ENCODE measurements at places on chromosomes 12 and 14.

DNA sequence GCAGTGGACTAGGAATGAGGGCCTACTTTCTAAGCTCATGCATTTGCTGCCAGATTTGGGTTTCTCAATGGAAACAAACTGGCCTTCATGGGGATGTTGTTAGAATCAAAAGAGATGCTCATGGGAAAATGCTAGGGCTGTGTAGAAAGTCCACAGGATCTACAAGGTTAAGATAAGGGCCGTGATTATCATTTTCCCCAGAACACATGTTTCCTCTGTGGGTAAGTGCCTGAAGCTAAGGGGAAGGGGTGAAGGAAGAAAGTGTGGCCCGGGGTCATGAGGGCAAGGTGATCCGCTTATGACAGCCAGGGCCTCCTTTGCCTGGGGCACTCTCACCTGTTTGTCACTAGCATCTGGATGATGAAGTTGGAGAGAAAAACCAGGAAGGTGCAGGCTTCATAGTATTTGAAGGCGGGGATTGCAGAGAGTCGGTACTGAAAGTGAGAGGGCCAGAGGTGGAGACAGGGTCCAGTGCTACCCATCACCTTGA, 9.8 kb downstream of the ADCY4 start:
- no peak for DNase-seq

GRCh38 chr12:106288494-106289195, 13.9 kb upstream of the TCP11L2 start:
- peak; percentile 95 for DNase-seq

DNA sequence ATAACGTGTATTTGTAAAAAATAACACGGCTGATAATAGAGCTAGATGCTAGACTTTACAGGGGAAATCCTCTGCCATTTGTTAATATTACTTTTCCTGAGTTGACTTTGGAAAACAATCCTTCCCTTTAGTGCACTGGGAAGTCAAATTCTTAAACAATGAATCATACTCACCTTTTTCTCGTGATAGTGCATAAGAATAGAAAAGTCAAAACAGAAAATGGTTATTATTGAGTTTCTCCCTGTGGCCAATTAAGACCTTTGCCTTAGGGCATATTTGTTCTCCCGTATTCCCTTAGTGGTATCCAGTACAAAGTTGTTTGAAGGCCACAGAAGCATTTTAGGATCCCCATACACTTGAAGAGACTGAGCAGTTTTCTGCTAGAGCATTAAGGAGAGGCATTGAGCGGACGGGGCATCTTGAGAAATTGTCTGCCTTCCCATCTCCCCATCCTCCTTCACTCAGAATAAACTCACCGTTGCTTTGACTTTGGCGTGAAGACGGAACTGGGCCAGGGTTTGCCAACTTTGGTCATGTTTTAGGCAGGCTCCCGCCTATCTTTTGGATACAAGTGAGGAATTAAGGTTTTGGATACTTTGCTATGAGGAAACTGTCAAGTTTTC, 171.3 kb downstream of the TMTC2 start:
- DNase-seq, result no peak

GRCh38 chr12:43361031-43361710, 190.8 kb downstream of the ADAMTS20 start:
- no peak for DNase-seq

DNA sequence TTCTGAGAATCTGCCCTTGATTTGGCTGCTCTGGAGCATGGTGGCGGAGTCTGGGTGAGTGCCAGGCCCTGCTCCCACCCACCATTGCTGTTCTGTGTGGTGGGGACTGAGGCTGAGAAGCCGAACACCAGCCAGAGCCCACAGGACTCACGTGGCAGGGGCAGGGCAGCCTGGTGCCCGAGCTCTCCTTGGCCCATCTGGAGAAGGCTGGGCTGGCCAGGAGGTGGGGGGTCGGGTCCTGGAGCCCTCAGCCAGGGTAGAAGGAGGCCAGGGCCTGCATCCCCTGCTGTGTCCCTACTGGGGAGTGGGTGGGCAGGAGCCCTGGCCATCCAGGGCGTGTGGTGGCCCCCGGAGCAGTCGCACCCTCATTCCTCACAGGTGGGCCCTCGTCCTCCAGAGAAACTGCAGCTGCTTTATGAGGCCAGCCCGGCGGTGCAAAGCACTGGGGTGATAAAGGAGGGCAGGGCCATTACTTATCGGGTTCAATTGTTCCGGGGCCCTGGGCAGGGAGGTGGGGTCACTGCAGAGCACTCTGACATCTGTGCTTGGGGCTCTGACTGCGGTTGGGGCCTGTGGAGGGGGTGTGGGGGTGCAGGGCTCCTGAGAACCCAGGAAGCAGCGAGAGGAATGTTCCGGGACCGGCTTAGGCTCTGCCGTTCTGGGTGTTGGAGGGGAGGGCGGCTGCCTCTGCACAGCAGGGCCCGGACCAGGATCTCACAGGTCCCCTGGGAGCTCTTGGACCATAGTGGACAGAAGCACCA, 217.5 kb upstream of the C14orf180 start:
- DNase-seq, result no peak

- DNase-seq, result no peak
Observed at GRCh38 chr12:120581998-120582397, 796 bp upstream of the POP5 start.

DNA sequence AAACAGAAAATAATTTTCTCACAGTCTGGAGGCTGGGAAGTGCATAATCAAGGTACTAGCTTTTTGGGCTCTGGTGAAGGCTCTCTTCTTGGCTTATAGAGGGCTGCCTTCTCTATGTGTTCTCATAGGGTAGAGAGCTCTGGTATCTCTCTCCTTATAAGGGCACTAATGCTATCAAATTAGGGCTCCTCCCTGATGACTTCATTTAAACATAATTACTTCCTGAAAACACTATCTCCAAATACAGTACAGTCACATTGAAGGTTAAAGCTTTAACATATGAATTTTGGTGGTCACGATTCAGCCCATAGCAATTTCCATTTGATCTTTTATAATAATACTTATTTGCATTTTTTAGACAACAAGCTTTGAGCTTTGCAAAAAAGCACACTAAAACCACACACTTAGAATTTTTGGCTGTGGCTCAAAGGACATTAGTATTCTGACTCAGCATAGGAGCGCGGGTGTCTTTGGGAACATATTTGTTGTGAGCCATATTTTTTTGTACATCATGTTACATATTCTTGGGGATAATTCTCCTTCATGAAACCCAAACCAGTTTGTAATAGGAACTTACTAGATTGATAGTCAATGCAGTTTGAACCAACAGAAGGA, 808.1 kb upstream of the FBXO33 start:
- peak; percentile 50 for DNase-seq

GRCh38 chr12:48156652-48157017, 680 bp downstream of the ASB8 start:
- no peak for DNase-seq

- DNase-seq, result no peak
Observed at GRCh38 chr14:37589715-37590427, 5.2 kb downstream of the FOXA1 start.

GRCh38 chr14:21257394-21257909, 11.8 kb downstream of the HNRNPC start:
- DNase-seq, result no peak

DNA sequence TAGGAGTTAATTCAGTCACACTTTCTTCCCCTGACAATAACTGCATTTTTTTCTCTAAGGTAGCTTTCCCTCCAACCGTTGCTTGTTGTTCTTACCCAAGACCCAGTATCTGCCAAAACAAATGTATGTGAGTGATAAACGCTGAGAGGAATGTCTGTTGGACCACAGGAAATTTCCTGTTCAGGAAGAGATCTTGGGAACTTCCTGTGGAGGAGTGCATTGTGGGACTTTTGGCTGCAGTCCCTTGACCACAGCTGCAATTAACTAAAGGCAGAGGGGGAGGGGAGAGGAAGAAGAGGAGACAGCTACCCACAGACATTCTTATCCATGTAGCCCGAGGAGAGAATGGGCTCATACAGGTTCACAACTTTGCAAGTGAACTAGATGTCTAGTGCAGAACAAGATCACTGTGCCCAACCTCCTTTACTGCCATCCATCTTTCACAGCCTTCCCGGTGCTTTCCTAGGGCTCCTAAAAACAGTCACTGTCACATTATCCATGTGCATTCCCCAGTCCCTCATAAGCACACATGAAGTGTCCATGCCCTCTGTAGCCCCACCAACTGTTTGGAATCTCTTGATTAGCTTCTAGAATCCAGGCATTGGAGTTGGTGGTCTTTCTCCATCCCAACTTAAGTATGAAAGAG, 149.5 kb downstream of the ETV6 start:
- peak; percentile 94 for DNase-seq

- peak; percentile 70 for DNase-seq
Observed at GRCh38 chr12:98814254-98814653, 169.2 kb downstream of the APAF1 start.

DNA sequence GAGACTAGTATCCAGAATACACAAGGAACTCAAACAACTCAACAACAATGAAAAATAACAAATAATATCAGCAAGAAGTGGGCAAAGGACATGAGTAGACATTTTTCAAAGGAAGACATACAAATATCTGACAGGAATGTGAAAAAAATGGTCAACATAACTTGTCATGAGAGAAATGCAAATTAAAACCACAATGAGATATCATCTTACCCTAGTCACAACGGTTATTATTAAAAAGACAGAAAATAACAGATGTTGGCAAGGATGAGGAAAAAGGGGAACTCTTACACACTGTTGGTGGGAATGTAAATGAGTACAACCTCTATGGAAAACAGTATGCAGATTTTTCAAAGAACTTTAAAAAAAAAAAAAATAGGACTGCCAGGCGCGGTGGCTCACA, 20.4 kb downstream of the VWF start:
- peak; percentile 64 for DNase-seq

DNA sequence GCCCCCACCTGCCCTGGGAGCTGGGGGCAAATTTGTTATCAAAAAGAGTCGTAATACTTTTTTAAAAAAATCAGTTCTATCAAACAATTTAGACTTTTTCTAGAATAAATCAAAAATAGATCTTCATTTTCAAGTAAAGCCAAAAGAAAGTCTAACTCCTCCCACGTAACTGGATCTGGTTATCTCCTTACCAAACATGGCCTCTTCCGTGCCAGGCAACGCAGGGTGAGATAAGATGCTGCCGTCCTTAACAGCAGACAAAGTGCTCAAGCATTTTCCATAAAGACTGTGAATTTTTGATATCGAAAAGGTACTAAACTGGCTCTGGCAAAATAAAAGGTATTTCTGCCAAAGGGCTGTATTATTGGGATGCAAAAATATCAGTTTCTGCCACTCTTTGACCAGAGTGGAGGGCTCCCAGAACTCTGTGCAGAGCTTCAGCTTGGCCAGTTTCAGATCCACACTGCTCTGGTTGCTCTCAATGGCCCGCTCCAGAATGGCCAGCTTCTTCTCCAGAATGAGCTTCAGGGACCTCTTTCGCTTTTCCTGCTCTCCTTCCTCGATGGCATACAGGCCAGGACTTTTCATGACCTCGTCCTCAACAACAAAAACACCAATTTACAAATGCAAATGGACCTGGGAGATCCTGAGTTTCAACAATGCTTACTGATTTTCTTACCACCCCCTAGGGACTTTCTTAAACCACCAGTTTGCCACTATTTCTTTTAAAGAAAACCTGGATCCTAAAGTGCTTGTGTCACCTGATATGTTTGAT, 29.0 kb downstream of the NRDE2 start:
- DNase-seq, result no peak
